Ecto neural progenitor cell (in vitro differentiated cells): ENCODE measurements at places on chromosomes 11 and 22.

DNA sequence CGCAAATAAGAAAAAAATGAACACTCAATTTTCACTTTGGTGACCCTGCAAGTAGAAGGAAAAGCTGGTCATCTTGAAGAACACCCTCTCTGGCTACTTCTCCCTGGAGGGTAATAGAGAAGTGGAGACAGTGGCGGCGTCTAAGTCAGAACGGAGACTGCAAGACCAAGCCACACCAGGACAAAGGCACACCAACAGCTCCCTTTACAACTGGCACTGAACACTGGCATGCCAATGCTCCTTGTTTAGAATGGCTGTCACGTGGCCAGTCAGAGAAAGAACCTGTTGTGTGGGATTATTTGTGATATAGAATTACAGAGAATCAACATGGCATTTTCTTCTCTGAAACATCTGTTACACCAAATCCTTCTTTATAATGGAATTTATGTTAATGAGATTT, 61.3 kb upstream of the YPEL1 start:
- no peak for DNase-seq

DNA sequence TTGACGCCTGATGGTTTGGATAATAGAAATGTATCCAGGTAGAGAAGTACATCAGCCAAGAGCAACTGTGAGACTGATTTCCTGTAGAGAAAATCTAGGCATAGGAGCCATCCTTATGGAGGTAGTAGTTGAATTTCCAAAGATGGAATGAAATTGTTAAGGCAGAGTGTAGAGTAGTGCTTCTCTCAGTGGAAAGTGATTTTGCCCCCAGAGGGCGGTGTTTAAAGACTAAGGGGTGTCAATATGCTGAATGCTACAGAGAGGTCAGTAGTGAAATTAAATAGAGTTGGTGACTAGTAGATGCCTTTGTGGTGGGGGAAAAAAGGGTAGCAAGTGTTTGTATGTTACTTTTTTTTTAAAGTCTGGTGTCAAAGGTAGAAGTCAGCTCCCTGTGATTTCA, 54.5 kb downstream of the TRIM44 start:
- no peak for DNase-seq

DNA sequence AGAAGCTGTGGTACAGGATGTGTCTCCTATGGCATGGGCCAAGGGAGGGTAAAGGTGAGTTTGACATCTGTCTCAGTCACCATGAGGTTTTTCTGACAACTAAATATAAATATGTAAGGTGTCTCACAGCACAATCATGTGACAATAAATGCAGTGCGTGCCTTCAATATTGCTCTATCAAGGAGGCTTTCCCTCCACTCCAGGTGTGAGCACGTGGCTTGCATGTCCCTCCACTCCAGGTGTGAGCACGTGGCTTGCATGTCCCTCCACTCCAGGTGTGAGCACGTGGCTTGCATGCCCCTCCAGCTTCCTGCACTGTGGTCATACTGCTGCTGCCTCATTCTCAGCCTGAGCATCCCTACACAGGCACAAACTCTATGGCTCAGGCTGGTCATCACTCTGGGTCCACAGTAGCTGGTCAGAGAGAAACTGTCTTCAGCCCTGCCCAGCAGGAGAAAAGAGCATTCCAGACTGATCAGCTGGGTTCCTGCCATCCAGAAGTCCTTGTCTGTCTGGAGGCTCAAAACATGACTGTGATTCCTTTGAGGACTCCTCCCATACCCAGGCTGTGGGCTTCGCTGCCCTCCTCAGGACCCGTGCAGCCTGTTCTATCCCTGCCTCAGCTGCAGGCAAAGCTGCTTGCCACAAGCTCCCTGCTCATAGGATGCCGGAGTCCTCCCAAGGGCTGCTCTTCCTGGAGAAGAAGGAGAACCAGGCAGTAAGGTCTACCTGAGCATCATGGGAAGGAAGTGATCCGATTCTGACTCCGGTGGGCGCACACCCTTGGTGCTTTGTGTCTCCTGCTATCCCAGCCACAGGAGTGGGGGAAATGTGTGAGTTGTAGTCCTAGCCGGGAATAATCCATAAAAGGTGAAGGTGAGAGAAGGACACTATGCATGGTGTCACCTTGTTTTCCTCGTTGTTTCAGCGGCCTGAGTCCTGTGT, 33.4 kb upstream of the VPREB1 start:
- no peak for DNase-seq

DNA sequence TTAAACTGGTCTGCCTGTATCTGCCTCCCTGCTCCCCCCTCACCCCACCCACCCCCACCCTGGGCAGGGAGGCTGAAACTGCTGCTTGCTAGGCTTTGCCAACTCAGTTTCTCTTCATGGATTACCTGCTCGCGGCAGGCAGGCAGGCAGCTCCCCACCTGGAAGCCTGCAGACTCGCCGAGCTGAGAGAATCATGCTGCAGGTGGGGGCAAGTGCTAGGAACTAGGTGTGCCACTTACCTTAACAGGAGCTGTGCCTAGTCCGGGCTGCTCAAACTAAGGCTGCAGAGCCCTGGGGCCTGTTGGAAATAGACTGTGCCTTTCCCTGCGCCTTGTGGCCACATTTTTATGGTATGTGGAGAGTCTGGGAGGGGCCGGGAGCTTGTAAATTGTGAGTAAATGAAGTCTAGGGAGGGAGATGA, 30.3 kb downstream of the MARK2 start:
- DNase-seq, result no peak

DNA sequence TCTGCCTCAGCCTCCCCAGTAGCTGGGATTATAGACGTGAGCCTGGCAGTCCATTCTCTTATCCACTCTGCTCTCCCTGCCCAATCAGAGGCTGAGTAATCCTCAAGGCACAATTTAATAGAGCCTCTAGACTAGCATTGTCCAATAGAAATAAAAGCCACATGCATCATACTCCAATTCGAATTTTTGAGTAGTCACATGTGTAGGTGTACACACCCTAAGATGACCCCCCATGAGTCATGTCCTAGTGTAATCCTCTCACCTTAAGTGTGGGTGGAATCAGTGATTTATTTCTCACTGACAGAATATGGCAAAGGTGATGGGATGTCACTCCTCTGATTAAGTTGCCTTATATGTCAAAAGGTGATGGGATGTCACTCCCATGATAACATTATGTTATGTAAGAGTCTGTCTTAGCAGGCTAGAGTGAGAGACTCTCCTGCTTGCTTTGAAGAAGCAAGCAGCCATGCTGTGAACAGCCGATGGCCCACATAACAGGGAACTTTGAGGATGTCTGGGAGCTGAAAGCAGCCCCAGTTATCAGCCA, 61.3 kb downstream of the MN1 start:
- DNase-seq, result no peak

GRCh38 chr11:88194990-88195389, 19.7 kb upstream of the RAB38 start:
- DNase-seq, result no peak

GRCh38 chr11:62004473-62004872, 37.0 kb upstream of the FTH1 start:
- no peak for DNase-seq

- DNase-seq, result no peak
Measured at GRCh38 chr22:35824256-35824655, 106.6 kb downstream of the APOL5 start.
